Lower lobe of right lung (tissue), 2 donors: ENCODE measurements at places on chromosomes 7 and 10. TPM values are rescaled to one million over a fixed set of nuclear protein-coding genes. Genes with fewer than 3 reads are reported as not detected.

GRCh38 chr7:118104812-118105441 is 79.0 kb upstream of the LSM8 start:
- H3K27ac ChIP-seq = no peak overlapping the region
- H3K36me3 ChIP-seq = no peaks in the 10 kb centered on the region
- H3K4me1 ChIP-seq = no peaks in the 10 kb centered on the region

DNA sequence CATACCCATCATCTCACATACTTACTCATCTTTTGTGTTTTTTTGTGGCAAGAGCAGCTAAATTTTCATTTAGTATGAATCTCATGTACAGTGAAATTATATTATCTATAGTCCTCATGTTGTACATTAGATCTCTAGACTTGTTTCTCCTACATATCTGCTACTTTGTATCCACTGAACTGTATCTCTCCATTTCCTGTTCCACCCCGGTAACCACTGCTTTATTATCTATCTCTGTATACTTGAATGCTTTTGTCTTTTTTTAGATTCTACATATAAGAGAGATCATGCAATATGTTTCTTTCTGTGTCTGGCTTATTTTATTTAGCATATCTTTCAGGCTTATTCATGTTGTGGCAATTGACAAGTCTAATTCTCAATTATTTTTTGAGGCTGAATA is 125.1 kb downstream of the ANKRD7 start:
- H3K36me3 ChIP-seq = no peaks in the 10 kb centered on the region
- H3K4me1 ChIP-seq = no peaks in the 10 kb centered on the region
- no peak overlapping the region for H3K27ac ChIP-seq
- DNase-seq = no peak

DNA sequence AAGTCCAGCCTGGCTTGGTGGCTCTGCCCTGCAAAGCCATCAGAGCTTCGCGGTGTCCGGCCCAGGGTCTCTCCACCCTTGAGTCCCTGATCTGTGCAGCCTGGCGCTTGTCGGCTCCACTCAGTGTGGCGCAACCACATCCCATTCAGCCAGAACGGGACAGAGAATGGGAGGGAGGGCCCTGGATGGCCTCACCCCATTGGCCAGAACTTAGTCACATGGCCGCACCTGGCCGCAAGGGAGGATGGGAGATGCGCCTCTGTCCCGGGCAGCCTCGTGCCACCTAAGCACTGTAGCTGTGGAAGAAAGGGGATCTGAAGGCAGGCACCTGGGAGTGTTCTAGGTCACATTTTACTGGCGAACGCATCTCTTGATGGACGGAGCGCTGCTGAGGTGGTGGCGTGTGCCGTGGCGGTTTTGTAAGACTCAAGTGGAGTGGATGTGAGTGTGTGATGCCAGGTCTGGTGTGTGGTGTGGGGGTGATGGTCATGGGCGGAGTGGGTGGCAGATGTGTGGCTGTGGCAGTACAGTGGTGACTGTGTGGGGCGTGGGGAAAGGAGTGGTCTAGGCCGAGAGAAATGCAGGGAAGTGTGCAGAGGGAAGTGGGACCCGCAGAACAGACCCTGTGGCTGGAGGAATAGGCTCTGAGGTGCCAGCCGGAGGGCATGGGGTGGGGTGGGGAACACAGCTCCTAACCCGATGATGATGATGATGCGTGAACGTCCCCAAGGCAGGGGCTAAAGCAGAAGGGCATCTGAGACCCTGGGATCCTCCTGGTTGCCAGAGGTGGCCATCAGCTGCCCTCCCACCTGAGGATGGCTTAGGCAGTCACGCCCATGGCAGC is 19.0 kb downstream of the CLEC2L start:
- no peaks in the 10 kb centered on the region for H3K36me3 ChIP-seq
- no peaks in the 10 kb centered on the region for H3K4me1 ChIP-seq
- no peak for DNase-seq

GRCh38 chr7:85230623-85231022 is 43.8 kb upstream of the SEMA3D start:
- H3K36me3 ChIP-seq = no peaks in the 10 kb centered on the region
- H3K27ac ChIP-seq = no peak overlapping the region
- no peaks in the 10 kb centered on the region for H3K27me3 ChIP-seq

DNA sequence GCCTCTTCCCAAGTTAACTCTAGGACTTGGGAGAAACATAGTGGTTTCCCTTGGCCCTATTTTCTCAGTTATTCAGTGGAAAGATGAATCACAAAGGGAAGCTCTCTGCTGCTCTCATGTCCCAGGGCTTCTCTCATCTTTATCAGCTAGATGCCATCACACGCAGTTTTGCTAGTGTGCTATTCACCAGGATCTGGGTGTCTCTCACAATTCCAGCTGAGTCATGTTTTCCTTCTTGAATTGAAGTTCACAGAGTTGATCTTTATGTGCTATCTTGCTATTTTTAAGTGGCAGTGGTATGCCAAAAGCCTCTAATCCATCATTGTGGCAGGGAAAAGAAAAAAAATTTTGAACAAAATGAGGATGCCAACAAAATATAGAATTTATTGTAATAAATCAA is 101.3 kb downstream of the TWIST1 start:
- no peaks in the 10 kb centered on the region for H3K4me1 ChIP-seq
- H3K27me3 ChIP-seq = no peaks in the 10 kb centered on the region
- no peaks in the 10 kb centered on the region for H3K36me3 ChIP-seq
- DNase-seq = no peak
- H3K4me3 ChIP-seq = no peak overlapping the region

DNA sequence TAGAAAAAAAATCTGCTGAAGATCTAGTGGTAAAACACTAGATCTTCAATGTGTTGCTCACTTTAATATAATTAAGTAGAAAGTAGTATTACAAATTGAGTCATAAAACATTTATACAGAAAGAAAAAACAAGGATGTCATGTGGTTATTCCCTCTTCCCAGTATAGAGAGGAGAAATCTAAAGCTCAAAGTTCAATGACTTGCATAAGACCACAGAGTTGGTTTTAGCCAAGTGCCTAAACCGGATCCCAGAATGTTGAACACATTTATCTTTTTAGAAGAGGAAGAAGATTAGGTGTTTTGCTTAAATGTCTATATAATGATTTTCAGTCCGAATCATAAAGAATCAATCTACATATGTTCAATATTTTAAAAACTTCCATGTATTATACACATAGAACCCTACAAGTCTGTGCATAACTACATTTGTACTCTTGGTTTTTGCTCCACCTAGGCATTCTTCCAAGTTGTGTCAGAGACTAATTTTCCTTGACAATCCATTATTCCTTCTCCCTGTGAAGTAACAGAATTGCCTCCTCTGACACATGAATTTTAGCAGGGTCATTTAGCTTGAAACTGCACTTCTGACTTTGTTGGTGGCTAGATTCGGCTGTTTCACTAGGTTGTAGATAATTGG is 389.2 kb downstream of the MAGI2 start:
- H3K36me3 ChIP-seq = no peaks in the 10 kb centered on the region
- no peak overlapping the region for H3K27ac ChIP-seq
- H3K27me3 ChIP-seq = no peaks in the 10 kb centered on the region
- H3K4me3 ChIP-seq = no peak overlapping the region
- DNase-seq = no peak

DNA sequence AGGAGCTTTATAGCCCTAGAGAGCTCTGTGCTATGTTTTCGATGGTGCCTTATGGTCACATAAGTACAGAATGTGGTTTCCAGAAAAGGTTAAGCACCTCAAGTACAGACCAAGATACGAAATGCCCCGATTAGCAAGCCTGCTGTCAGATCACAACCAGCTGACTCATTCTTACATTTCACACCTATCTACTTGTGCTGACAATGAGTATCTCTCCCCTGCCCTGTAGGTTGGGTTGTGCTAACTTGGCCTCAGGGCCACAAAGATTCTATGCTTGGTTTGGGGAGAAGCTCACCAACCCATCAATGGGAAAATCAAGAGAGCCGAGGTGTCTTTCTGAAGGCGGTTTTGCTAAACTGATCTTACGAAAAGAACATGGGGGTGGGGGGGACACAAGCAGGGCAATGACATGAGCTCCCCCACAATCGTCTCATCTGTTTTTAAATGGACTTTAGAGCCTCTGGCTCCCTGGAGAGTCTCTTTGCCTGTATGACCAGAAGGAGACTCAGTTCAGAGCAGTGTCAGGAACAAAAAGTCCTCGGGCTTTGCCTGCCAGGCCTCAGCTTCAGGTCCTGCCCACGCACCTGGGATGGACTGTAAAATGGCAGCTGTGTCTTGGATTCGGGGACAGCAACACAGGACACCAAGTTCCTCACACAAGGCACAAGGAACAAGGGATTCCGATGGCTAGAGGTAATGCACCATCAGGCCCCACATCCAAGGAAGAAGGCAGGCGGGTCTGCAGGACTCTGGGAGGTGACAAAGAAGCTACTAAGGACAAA is 55.1 kb downstream of the FAM53B start:
- H3K4me3 ChIP-seq = no peak overlapping the region
- DNase-seq = peak; percentile 14
- H3K27ac ChIP-seq = no peak overlapping the region

DNA sequence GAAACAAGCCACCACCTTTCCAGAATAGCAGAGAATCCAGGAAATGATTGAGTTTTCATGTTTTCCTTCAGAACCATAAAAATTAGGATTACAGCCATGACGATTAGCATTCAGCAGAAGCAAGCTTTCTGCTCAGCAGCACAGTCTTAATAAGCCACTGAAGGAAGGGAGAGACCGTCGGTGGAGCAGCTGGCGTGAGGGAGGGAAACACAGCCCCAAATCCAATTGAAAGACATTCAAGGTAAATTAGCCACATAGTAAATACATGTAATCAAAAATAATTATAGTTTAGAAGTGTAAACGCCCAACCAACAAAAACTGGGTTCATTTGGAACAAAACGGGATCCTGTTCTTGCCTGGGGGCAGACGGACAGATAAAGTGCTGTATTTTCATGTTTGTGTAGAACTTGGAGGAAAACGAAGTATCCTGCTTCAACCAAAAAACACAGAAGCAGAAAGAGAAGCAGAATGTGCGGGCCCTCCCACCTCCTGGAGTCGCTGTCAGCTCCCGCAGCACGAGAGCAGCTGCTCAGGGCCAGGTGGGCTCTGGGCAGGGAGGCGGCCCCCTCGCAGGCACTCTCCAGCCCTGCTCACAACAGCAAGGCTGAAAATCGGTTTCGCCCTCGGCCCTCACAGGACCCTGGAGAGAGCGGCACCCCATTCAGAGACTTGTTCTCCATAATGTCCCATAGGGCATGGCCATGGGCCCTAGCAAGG is 84.9 kb downstream of the TCERG1L start:
- H3K4me3 ChIP-seq = no peak overlapping the region
- peak; percentile 18 for DNase-seq
- no peaks in the 10 kb centered on the region for H3K27me3 ChIP-seq
- no peak overlapping the region for H3K27ac ChIP-seq
- H3K4me1 ChIP-seq = no peaks in the 10 kb centered on the region
- H3K36me3 ChIP-seq = no peaks in the 10 kb centered on the region

DNA sequence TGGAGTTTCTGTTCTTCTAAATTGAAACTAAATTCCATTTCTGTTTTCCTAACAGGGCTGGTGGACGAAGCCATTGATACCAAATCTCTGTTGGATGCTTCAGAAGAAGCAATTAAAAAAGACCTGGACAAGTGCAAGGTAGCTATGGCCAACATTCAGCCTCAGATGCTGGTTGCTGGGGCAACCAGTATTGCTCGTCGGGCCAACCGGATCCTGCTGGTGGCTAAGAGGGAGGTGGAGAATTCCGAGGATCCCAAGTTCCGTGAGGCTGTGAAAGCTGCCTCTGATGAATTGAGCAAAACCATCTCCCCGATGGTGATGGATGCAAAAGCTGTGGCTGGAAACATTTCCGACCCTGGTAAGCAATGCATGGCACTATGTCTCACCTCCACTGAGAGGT is 45.6 kb downstream of the AP3M1 start:
- DNase-seq = no peak
- H3K27me3 ChIP-seq = no peaks in the 10 kb centered on the region
- H3K4me1 ChIP-seq = no peaks in the 10 kb centered on the region
- H3K4me3 ChIP-seq = no peak overlapping the region

- H3K4me3 ChIP-seq = no peak overlapping the region
- no peak for DNase-seq
- H3K4me1 ChIP-seq = no peaks in the 10 kb centered on the region
- H3K27me3 ChIP-seq = no peaks in the 10 kb centered on the region
- peaks cover 9% of the 10 kb centered on the region for H3K36me3 ChIP-seq
These were observed 130.9 kb downstream of the RSU1 start for GRCh38 chr10:16686054-16686902.

GRCh38 chr10:52440612-52441285 is 126.7 kb downstream of the DKK1 start:
- H3K27me3 ChIP-seq = no peaks in the 10 kb centered on the region
- H3K4me1 ChIP-seq = no peaks in the 10 kb centered on the region
- no peaks in the 10 kb centered on the region for H3K36me3 ChIP-seq
- H3K27ac ChIP-seq = no peak overlapping the region

- peak overlapping the region; percentile 54 for H3K27ac ChIP-seq
- no peak for DNase-seq
- H3K36me3 ChIP-seq = no peaks in the 10 kb centered on the region
These were observed 92.0 kb downstream of the ZFAND4 start for GRCh38 chr10:45580371-45581215.

DNA sequence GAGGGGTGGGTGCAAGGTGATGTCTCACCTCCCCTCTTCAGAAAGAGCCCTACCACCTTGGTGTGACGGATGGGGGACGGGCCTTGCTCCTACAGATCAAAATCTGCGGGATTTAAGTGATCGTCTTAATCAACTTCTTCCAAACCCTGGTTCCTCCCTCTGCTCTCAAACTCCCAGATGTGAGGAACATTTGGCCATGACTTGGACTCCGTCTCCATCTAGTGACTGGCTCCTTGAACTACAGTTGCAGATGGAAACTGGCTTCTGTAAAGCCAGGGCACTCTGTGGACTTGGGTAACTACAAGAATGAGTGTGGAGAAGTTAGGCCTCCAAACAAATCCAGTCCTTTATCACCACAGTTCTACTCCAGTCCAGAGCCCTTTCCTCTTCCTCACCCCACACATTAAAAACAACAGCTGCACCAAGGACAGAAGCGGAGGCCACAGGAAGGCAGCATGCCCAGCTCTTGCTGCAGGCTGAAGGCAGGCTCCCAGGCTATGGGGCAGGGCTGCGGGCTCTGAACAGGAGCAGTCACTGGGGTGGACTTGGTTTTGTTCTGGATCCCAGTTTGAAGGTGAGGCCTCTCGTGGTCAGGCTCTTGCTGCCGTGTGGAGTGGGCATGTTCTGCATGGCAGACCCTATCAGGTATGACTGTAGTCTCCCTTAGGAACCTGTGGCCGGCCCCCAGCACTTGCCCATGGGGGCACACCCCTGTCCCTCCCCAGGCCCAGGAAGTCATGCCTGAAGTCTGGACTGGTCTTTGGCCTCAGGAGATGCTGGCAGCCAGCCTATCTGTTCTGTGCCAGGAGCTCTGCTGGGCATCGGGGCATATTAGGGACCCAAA is 79.4 kb downstream of the VWC2 start:
- H3K36me3 ChIP-seq = no peaks in the 10 kb centered on the region
- H3K27me3 ChIP-seq = no peaks in the 10 kb centered on the region
- no peak overlapping the region for H3K4me3 ChIP-seq
- H3K27ac ChIP-seq = no peak overlapping the region

- H3K27me3 ChIP-seq = no peaks in the 10 kb centered on the region
- H3K27ac ChIP-seq = no peak overlapping the region
- H3K36me3 ChIP-seq = no peaks in the 10 kb centered on the region
These were observed 302.7 kb downstream of the SUGCT start for GRCh38 chr7:40437498-40437897.

GRCh38 chr7:113955157-113955556 is 36.3 kb upstream of the PPP1R3A start:
- H3K4me3 ChIP-seq = no peak overlapping the region
- H3K27ac ChIP-seq = no peak overlapping the region
- H3K36me3 ChIP-seq = no peaks in the 10 kb centered on the region
- H3K27me3 ChIP-seq = no peaks in the 10 kb centered on the region
- DNase-seq = no peak

Gene MEIG1
- 0.95 TPM for total RNA-seq

Gene STN1
- 37.0 TPM for total RNA-seq

Gene ASB10
- total RNA-seq = not detected

Gene AGAP9
- total RNA-seq = 5.1 TPM

Gene SPDYE16
- total RNA-seq = 0.18 TPM
